ENCODE measurements at places on chromosomes 3 and 15.
A peak's percentile ranks its signal among the peaks of the same experiment; 100 is the strongest.

DNA sequence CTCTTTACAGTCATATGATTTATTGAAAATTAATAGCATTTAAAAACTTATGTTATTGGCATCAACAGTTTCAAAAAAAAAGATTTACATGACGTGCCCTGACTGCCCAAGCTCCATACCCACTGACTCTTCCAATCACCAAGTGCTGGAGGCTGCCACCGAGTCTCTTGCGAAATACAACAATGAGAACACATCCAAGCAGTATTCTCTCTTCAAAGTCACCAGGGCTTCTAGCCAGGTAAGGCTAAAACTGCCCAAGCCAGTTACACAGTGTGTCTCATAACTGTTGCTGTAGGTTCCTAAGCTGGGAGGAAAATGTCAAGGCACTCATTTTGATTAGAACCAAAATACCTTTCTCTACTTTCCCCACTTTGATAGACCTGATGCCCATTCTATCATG, 4.5 kb downstream of the FETUB start:
- no peak for DNase-seq

GRCh38 chr3:48440590-48440958, 517 bp downstream of the TMA7 start:
- peak; percentile 37 for DNase-seq

DNA sequence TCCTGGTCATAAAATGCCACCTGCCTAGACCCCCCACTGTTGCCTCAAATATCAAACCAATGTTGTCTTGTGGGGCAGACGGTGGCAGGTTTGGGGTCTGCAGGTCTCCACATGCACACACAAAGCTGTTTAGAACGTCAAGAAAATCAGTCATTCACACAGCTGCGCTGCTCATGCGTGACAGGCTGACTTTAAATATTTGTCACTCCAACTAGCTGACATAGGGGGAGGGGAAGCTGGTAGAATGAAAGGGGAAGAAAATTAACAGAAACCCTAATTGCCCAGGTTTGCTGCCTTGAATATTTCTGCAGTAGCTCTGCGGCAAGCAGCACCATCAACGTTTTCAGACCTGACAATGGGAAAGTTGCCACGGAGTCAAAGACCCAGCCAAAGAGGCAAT, 201.8 kb downstream of the ABHD5 start:
- DNase-seq, result no peak

DNA sequence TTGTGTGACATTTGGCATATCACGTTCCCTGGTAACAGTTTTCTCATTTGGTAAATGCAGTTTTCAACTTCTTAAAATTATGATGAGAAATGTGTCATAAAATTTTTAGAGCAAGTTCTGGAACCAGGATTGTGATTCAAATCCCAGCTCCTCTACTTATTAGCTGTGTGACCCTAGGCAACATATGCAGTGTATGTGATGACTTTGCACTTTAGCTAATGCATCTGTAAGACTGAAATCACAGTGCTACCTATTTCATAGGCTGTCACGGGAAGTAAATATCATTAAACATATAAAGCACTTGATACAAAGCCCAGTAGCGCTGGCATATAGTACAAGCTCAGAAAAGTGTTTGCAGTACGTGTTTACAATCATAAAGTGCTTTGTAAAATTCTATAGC, 419.4 kb downstream of the GRM7 start:
- DNase-seq, result no peak

DNA sequence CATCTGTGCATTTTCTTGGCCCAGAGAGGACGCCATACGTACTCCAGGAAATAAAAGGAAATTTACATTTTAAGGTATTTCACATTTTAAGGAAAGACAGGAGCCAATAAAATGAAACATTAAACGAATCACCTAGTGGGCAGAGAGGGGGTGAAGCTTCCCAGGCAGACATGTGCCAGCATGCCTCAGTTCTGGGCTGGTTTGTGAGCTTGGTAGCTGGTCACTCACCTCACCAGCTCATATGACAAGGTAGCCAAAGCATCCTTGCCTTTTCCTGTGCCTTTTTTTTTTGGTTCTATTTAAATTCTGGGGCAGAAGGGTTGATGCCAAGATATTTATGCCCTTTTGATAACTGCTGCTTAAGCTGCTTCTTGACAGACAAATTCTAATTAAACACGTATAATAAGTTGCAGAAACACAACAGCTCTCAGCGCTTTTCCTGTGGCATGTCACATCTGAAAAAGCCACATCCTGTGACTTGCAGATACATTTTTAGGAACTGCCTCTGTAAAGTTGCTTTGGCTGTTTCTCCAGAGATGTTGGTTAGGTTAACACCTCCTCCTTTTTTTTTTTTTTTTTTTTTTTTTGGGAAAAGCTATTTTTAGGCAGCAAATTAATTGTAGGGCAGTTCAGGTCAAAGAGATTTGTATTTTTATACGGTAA, 218.6 kb downstream of the PDCD6IP start:
- no peak for DNase-seq

GRCh38 chr3:161101609-161102008, 3.5 kb downstream of the B3GALNT1 start:
- DNase-seq, result no peak
